ENCODE measurements at places on chromosomes 11 and 22. TPM values are rescaled to one million over a fixed set of nuclear protein-coding genes. Genes with fewer than 3 reads are reported as not detected.

Gene TRPM5
- not detected for total RNA-seq

Gene TMEM151A
- not detected for total RNA-seq

DNA sequence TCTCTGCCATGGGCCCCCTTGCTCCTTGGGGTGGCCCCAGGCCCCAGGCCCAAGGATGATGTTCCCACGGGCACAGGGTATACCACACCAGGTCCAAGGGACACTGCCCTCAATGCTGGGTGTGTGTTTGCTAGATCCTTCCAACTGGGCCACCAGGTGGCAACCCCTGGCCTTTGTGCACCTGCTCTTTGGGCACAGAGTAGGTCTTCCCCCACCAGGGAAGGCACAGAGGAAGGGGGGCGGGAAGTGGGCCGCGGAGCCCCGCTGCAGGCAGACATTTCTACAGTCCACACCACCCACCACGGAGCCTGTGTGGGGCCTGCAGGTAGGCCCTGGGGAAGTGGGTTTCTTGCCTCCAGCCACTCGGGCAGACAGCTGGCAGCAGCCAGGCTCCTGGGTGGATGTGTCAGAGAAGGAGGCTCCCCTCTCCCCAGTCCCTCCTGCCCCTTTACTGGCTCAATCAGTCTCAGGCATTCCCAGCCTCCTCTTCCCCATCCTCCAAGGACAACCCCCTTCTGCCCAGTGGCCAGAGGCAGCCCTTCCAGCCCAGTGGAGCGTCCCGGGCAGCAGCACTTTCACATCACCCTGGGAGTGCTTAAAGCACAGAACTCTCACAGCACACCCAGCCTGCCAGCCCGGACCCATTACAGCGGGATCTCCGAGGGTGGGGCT is 21.6 kb downstream of the MAFF start:
- DNase-seq = no peak

DNA sequence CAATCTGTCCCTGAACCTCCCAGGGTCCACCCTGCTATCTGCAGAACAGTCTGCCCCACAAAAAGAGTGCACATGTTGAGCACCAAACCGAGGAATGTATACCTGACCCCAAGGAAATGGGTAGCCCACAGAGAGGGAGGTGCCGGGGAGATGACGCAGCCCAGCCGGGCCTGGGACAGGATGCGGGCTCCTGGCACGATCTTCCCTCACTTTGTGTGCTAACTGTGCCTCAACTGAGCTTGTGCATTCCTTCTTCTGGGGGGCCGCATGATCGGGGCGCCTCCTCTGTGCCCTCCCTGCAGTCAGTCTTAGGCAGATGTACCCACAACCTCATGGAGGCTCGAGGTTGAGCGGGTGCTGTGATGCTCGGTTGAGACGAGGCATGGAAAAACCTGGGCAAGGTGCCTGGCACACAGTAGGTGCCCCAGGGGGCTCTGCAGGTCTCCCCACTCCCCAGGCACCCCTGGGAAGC is 2.4 kb downstream of the GAS2L1 start:
- peak; percentile 90 for DNase-seq

DNA sequence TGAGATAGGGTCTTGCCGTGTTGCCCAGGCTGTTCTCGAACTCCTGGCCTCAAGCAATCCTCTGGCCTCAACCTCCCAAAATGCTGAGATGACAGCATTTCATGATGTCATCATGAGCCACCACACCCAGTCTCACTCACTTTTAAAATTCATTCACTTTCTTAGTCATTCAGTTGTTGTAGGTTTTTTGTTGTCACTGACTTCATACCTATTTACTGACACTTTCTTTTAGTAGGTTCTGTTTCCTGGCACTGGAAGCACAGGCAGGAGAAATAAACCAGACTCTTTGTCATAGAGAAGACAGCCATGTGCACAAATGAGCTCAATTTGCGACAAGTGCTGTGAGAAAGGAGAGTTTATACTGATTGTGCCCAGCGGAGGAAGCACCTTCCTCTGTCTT is 10.5 kb downstream of the ART5 start:
- peak; percentile 24 for DNase-seq

DNA sequence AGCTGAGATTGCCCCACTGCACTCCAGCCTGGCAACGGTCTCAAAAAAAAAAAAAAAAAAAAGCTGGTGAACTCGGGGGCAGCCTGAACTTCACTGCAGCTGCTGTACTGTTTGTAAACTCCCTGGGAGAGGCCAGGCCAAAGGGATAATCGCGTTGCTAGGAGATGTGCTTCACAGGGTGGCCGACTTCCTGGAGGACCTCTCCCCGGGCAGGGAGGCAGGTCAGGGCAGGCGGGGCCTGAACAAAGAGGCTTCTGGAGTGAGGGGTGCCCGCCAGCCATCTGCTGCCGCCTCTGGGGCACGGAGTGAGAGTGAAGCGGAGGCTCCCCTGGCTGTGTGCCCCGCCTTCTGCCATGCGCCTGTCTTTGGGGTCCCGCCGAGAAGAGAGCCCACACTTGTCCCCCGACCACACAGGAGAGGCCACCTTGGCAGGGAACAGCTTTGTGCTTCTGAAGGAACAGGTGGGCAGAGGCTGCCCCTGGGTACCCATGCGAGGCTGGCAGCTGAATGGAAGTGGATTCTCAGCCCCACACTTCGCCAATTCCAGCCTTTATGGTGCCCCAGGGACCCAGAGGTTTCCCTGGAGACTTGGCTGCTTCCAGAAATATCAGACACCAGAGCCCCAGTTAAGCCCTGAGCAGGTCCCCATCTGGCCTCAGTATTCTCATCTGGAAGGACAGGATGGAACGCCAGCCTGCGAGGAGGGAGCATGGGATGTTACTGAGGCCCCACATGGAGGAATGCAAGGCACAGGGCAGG is 29.6 kb downstream of the TMEM184B start:
- DNase-seq = no peak

DNA sequence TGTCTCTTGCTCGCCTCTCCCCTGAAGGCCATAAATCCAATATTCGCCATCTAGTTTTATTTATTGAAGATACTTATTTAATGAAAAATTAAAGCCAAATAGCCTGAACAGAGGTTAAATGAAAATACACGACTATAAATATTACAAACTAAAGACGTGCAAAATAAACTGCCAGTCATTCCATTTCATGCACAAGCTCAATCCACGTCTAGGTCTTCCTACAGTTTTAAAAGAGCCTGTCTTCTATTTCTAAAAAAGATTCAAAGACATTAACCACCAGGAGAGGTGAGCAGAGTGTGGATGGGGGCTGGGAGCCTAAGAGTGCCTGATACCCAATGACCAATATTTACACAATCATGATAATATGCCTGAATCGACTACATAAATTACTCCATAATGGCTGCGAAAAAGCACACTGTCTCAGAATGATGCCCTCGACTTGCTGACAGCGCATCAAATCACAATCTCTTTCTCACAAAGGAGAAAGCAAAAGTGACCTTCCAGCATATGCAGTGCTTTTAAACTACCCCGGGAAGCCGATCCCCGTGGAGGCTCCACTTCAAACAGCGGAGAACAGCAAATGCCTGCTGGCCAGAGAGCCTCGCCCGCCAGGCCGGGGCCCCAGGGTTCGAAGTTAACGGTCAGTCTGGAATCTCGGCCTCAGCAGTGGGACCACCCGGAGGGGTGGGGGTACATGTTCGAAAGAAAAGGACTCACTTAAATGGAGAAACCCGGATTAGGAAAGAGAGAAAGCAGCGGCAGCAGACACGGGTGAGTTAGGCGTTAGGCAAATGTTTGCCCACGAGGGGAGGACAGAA is 1.7 kb downstream of the FCHSD2 start:
- peak; percentile 55 for DNase-seq
